ENCODE measurements at places on chromosomes 11 and 22.

DNA sequence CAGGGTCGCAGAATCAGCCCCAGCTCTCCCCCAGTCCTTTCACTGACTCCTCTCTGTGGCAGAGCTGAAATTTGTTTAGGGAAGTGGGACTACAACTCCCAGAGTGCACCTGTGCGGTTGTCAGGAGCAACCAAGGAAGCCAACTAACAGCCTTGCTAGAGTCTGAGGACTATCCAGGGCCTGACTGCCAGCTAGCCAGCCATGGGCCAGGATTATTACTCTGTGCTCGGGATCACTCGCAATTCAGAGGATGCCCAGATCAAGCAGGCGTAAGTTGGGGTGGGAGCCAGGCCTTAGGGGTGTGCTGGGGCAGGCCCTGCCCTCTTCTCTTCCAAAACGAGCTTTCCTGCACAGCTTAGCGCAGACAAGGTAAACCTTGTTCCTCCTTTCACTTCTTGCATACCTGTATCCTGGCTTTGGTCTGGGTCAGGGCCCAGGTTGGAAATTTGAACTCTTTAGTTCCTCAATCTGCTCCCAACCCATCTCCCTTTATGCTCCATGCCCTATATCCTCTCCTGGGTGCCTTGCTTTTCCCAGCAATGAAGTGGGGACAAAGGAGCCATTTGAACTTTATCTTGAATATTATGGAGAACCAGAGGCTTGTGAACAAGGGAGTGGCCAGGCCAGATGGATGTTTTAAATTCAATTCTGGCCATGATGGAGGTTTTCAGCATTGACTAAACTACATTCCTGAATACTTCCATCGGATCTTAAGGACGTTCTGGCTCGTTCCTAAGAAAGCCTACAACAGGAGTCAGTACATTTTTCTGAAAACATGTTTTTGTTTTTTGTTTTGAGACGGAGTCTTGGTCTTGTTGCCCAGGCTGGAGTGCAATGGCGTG is at the start of gene DNAJB13:
TSS of gene DNAJB13 (plus strand) at position 158 of the 842 bp plus-strand sequence. CDS start at position 202, 44 bp downstream.
- DNase-seq, result no peak

GRCh38 chr11:33699515-33700062 is 1.0 kb downstream of the C11orf91 start:
- DNase-seq, result no peak

DNA sequence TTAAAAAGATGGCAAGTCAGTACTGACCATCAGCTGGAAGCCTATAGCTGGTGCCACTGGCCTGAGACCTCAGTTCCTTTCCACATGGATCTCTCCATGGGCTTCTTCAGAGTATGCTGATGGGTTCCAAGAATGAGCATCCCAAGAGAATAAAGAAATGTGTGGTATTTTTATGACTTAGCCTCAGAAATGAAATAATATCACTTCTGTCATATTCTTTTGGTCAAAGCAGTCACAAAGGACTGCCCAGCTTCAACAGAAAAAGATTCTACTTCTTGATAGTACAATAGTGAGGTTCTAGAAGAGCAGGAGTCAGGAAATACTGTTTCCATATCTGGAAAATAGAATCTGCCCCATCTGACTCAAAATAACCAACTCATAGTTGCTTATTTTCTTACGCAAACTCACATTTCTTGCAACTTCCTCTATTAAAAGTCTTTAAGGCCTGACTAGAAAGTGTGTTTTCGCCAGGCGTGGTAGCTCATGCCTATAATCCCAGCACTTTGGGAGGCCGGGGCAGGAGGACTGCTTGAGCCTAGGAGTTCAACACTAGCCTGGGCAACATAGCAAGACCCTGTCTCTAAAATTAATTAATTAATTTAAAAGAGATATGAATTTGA is 116.9 kb downstream of the SIK3 start:
- DNase-seq, result no peak

DNA sequence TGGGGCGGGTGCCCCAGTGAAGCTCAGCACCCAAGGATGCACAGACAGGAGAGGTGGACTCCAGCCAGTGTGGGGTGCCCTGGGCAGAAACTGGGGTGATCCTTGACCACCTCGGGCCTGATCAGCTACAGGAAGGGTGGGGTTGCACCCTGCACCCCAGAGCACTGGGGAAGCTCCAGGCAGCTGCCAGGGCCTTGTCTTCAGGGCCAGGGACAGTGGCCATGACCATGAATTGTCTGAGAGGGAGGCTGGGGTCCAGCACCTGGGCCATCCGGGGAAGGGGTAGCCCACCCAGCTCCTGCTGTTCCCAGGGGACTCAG is 17.6 kb downstream of the IL17REL start:
- no peak for DNase-seq

DNA sequence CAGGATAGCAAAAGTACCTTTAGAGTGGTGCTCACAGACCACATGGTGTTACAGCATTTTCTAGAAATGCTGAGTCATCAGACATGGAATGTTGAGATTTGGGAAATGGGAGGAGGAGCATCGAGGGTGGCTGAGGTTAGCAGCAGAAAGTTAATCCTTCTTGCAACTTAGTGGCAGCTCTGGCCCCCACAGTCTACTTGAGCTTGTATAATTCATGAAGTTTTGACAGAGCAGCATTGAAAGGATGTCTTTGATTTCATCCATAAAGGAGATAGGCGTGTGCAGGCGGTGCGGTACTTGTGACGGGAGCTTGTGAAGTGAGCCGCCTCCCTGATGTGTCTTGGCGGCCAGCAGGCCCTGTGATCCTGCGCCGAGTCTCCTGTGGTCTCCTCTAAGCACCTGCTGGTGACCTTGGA is 330.5 kb downstream of the TBC1D22A start:
- no peak for DNase-seq

DNA sequence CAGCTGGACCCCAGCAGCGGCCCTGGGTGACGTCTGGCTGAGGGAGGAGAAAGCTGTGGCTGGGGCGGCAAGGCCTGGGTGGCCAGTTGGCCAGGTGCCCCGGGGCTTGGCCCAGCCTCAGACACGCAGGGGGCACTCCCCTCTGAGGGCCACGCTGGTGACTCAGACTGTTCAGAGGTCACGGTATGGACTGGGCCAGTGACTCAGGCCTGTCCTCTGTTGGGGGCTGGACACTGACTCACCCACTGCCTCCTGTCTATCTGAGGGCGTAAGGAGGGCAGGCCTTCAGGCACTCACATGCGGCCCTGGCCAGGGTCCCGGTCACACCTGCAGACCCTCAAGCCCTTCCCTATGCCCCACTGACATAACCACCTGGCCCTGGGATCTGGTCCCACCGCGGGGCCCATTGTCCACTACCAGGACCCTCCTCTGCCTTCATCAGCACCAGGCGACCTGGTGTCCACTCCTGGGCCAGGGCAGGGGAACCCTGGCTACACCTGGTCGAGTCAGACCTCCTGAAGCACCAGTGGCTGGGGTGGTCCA is 3.7 kb upstream of the MUC5AC start:
- no peak for DNase-seq

DNA sequence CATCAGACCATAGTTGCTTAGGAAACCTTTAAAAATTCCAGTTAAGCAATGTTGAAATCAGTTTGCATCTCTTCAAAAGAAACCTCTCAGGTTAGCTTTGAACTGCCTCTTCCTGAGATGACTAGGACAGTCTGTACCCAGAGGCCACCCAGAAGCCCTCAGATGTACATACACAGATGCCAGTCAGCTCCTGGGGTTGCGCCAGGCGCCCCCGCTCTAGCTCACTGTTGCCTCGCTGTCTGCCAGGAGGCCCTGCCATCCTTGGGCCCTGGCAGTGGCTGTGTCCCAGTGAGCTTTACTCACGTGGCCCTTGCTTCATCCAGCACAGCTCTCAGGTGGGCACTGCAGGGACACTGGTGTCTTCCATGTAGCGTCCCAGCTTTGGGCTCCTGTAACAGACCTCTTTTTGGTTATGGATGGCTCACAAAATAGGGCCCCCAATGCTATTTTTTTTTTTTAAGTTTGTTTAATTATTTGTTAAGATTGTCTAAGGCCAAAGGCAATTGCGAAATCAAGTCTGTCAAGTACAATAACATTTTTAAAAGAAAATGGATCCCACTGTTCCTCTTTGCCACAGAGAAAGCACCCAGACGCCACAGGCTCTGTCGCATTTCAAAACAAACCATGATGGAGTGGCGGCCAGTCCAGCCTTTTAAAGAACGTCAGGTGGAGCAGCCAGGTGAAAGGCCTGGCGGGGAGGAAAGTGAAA is 73.4 kb downstream of the NCAPD3 start:
- DNase-seq, result no peak

- DNase-seq, result no peak
Observed at GRCh38 chr11:104879514-104880190, 18.6 kb downstream of the CASP12 start.

DNA sequence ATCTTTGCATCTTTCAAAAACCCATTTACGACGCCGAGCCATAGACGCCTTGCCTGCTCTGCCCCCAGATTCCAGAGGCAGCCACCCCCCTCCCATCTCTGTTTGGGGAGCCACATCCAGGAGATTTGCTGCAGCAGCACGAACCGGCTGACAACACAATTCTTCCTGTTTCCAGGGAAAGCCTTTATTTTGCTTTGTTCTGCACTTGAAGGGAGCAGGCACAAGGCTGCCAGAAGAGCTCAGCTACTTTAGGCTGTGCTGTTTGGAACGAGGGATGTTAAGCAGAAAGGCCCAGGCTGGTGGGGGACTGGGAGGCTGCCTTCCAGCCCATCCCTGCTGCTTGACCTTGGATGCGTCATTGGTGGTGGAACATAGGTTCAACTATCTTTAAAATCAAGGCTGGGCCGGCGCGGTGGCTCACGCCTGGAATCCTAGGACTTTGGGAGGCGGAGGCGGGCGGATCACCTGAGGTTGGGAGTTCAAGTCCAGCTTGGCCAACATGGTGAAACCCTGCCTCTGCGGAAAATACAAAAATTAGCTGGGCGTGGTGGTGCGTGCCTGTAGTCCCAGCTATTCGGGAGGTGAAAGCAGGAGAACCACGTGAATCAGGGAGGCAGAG is 243.9 kb downstream of the MIAT start:
- DNase-seq, result no peak

- no peak for DNase-seq
Observed at GRCh38 chr11:125433454-125434121, 62.5 kb downstream of the FEZ1 start.

- no peak for DNase-seq
Observed at GRCh38 chr11:86101493-86101892, 32.6 kb upstream of the PICALM start.

GRCh38 chr22:24165673-24166072 is 15.6 kb upstream of the SUSD2 start:
- DNase-seq, result no peak

DNA sequence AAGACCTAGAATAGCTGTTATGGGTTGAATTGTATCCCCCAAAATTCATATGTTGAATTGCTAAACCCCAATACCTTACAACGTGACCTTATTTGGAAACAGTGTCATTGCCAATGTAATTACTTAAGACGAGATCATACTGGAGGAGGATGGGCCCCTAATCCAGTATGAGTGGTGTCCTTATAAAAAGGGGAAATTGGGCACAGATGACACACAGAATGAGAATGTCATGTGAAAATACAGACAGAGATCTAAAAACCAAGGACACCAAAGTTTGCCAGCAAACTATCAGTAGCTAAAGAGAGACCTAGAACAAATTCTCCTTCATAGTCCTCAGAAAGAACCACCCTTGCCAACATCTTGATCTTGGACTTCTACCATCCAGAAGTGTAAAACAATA is 127.7 kb downstream of the ATXN10 start:
- DNase-seq, result no peak

DNA sequence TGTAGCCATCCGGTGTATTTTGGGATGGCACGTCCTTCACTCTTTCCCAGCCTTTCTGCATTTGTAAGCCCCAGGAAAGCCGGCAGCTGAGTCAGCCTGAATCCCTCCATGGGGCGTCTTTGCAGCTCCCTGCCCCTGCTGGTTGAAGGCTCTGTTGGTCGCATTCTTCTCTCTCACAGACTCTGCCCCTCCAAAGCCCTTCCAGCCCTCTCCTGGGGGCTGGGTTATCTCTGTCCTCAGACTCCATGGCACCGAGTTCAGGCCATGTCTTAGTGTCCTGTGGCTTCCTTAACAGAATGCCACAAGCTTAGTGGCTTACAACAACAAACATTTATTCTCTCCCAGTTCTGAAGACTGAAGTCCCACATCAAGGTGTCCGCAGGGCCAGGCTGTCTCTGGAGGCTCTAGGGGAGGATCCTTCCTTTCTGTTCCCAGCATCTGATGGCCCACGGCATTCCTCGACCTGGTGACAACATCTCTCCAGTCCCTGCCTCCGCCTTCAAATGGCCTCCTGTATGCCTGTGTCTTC is 62.2 kb downstream of the BCR start:
- no peak for DNase-seq

- no peak for DNase-seq
Observed at GRCh38 chr11:84383576-84383975, 1097.4 kb upstream of the CCDC90B start.

DNA sequence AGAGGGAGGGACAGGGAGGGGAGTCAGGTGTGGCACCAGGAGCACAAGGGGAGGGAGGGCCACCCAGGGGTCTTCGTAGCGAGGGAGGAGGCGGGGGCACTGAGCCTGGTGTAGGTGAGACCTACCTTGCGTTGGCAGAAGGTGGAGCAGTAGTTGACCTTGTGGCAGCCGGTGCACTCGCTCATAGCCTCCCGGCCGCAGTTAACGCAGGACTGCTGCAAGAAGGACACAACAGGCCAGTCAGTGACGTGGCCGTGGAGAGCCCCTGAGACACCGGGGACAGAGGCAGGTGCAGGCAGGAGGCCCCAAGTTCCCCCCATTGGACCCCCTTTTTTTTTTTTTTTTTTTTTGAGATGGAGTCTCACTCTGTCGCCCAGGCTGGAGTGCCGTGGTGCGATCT is 16.8 kb downstream of the DRD4 start:
- DNase-seq, result no peak
